Sigmoid colon (tissue), 7 donors: ENCODE measurements at places on chromosomes 7 and 10. TPM values are rescaled to one million over a fixed set of nuclear protein-coding genes. Genes with fewer than 3 reads are reported as not detected.

DNA sequence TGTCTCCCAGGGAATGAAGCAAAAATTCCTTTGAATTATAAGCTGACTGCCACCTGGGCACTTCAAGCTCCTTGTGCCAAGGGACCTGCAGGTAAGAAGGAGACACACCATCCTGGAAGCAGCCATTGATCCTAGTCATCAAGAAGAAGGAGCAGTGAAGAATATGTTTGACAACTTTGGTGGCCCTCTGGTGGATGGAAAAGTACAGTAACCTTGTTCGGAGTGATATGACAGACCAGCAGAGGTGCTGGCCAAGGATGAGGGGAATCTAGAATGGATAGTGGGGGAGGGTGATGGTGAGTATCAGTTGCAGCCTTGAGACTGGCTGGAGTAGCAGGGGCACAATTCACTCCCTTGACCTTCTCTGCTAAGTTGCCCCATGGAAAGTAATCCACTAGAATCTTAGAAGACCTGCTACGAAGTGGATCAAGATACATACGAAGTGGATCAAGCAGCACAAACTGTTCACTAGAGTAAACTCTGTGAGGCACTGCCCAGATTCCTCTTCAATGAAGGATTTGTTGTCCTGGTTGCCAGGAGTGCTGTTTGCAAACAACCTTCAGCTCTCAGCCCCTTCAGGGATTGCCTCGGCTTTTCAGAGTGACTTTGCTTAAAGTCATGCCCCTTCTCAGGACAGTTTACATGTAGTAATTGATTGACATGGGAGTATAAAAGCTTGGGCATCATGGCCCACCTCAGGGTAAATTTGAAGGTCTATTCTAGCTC lies 44.8 kb upstream of the ORC5 start:
- DNase-seq, result no peak

GRCh38 chr7:138981332-138982203 lies at the start of gene KIAA1549:
Gene KIAA1549 (minus strand): TSS chr7:138981389. CDS start chr7:138981269, 120 bp downstream.
- peak; percentile 70 for DNase-seq

GRCh38 chr7:32164341-32164996 lies 94.3 kb upstream of the PDE1C start:
- DNase-seq, result no peak

TPK1 gene
- 11.3 TPM for polyA plus RNA-seq

OR2A1 gene
- not detected for polyA plus RNA-seq
